ENCODE measurements at places on chromosomes 4 and X.
A peak's percentile ranks its signal among the peaks of the same experiment; 100 is the strongest.

DNA sequence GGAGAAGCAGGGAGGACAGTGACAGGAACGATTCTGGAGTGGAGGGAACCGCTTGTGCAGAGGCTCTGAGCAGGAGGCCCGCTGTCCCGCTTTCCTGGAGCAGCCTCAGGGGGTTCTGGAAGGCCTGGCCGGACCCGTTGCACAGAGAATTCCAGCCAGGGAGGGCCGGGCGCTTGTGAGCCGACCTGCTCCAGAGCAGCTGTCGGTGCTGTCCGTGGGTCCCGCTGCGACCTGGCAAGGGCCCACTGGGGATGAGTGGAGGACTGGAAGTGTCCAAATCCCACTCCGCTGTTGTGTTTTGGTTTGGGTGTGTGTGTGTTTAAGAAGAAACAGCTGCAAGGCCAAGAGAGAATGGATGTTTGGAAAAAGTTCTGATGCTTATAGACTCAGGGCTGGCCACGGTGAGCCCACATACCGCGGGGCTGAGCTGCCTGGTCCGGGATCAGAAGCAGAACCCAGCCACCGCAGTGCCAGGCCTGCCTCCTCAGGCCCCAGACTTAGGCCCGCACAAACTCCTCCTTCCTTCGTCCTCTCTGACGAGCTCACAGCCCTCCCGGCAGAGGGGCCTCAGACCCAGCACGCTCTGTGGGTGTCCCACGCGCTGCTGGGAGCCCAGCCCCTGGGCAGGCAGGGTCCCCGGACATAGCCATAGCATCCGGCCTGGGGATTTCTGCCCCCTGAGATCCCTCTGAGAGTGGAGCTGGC, 73.9 kb downstream of the HTRA3 start:
- H3K4me3 ChIP-seq = no peak overlapping the region
- peaks cover 4% of the 10 kb centered on the region for H3K27me3 ChIP-seq
- no peak for DNase-seq

DNA sequence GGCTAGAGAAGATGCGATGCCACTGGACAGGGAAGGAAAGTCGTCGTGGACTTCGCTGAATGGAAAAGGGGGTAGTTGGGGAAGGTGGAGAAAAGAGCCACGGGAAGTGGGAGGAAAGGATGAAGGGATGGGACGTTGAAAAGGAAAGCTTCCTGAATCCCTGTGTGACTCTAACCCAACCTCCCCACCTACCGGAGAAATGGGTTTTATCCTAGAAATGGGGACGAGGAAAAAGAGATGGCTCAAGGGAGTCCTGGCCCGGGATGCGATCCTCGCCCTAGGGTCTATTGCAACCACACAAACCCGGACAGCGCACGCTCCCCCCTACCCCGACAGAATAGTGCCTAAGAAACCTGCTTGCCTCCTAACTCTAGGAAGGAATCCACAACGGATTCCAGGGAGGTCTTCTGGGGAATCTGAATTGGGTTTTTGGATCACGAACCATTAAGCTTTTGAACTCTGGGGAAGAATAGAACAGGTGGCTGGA, 738 bp upstream of the TSPAN5 start:
- peak overlapping the region; percentile 79 for H3K4me3 ChIP-seq
- no peak for DNase-seq
- no peak overlapping the region for H3K27ac ChIP-seq

DNA sequence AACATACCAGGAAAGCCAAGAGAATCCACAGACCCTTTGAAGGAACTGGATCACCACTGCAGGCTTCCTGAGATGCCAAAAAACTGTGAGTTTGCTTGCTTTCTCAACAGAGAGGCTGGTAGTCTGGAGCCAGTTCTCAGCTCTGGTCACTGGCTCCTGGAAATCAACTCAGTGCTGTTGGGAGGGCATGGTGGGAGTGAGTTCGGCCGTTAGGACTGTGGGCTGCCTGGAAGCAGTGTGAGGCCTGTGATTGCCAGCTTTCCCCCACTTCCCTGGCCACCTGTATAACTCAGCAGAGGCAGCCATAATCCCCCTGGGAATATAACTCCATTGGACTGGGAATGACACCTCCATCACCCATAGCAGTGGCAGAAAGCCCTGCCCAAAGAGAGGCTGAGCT, 122.0 kb upstream of the FSTL5 start:
- H3K4me3 ChIP-seq = no peak overlapping the region
- no peaks in the 10 kb centered on the region for H3K36me3 ChIP-seq
- no peak overlapping the region for H3K27ac ChIP-seq
- no peaks in the 10 kb centered on the region for H3K27me3 ChIP-seq
- no peak for DNase-seq

- H3K4me3 ChIP-seq = no peak overlapping the region
- peaks cover 19% of the 10 kb centered on the region for H3K4me1 ChIP-seq
- H3K27ac ChIP-seq = no peak overlapping the region
Measured at GRCh38 chrX:150257353-150258175, 105.6 kb upstream of the MAMLD1 start.

DNA sequence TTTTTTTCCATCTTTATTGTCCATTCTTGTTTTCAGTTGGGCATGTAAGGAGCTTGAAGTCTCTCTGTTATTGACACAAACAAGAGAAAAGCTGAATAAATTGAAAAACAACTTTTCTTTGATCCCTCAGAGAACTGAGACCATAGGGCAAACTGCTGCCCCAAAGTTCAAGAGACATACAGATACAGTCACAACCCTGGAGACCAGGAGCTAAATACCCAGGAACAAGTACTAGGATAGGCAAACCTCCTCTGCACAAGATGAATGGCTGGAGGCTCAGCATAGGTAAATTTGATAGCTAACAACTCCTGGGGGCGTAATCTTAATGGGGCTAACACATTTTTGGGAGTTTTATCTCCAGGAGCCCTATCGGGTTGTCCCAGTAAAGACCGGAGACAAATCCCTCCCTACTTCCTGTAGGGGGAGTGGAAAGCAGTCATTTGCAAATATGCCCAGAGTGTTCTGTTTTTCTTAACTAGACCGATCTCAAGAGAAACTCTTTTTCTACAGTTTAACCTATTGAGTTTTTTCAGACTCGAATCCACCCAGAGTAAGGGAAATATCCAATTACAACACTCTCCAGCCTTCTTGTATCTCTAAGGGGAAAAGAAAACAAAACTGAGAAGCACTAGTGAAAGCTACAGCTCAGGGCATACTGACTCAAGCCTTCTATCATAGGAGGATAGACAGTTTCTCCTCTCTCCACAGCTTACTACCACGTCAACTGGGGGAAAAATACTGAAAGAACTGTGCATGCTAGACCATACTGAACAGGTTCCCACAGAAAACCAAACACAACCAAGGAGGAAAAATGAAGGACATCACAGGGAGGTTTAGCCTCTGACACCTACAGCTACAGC, 23.1 kb downstream of the MAGEA8 start:
- DNase-seq = peak; percentile 5
- peak overlapping the region; percentile 13 for H3K4me3 ChIP-seq
- H3K27me3 ChIP-seq = no peaks in the 10 kb centered on the region
- no peak overlapping the region for H3K27ac ChIP-seq

DNA sequence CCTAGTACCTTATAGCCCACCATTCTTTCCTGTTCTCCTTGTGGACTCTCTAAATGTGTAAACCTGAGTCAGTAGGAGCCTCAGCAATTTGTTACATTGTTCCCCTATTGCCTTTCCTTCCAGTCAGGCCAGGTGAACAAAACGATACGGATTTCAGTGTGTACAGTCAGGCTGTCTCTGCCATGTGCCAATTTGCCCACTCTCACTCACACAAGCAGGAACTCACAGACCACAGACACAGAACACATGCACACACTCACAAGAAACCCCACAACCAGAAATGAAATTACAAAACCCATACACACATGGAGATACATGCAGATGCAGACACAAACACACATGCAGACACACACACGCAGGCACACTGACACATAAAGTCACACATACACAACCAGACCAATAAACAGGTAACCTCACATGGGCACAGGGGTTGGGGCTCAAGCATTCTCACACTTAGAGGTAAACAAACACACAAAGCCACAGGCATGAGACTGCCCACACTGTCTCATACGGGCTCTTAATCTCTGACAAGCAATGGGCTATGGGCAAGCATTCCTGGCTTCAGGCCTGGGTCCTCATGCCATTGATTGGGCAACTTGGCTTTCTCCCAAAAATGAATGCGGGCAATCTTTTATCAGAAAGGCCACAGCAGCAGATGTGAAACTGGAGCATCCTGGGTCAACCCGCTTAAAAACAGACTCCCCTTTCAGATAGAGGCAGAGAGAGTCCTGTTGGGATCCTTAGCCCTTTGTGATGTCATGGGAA, 68.7 kb downstream of the NBDY start:
- H3K27ac ChIP-seq = peak overlapping the region; percentile 44
- H3K4me3 ChIP-seq = no peak overlapping the region
- peaks cover 57% of the 10 kb centered on the region for H3K4me1 ChIP-seq
- no peaks in the 10 kb centered on the region for H3K27me3 ChIP-seq
- H3K36me3 ChIP-seq = peaks cover 21% of the 10 kb centered on the region
- no peak for DNase-seq

DNA sequence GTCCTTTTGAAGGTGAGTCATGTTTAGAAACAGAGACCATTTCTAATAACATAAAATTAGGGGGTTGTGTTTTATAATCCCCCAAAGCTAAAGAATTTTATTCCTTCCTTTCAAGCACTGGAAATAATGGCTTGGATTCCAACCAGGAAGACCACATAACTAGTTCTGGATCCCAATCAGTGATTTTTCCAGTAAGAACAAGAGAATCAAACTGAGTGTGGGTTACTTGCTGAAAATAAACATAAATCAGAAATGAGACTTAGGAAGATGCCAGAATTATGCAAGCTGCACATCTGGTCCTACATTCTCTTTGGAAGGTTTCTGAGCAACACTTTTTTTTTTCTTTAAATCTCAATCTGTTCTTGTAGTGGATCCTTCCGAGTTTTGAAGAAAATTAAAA, 76.3 kb downstream of the SOWAHB start:
- no peak overlapping the region for H3K27ac ChIP-seq
- no peak overlapping the region for H3K4me3 ChIP-seq
- H3K36me3 ChIP-seq = no peaks in the 10 kb centered on the region
- DNase-seq = no peak
- H3K27me3 ChIP-seq = peaks cover 15% of the 10 kb centered on the region

- no peak for DNase-seq
- H3K27ac ChIP-seq = no peak overlapping the region
- no peaks in the 10 kb centered on the region for H3K36me3 ChIP-seq
- H3K27me3 ChIP-seq = no peaks in the 10 kb centered on the region
- H3K4me1 ChIP-seq = no peaks in the 10 kb centered on the region
- H3K4me3 ChIP-seq = no peak overlapping the region
Measured at GRCh38 chrX:3388457-3388856, 42.0 kb upstream of the MXRA5 start.

- H3K4me3 ChIP-seq = no peak overlapping the region
- H3K36me3 ChIP-seq = no peaks in the 10 kb centered on the region
- no peak for DNase-seq
- no peak overlapping the region for H3K27ac ChIP-seq
- H3K27me3 ChIP-seq = peaks cover 3% of the 10 kb centered on the region
Measured at GRCh38 chr4:87624698-87625097, 16.4 kb downstream of the DSPP start.

- peaks cover 40% of the 10 kb centered on the region for H3K4me1 ChIP-seq
- H3K27ac ChIP-seq = peak overlapping the region; percentile 87
- peak; percentile 79 for DNase-seq
- H3K27me3 ChIP-seq = no peaks in the 10 kb centered on the region
- H3K36me3 ChIP-seq = peaks cover 20% of the 10 kb centered on the region
- H3K4me3 ChIP-seq = peak overlapping the region; percentile 93
Measured at GRCh38 chrX:130170752-130171445, 863 bp upstream of the RAB33A start.

DNA sequence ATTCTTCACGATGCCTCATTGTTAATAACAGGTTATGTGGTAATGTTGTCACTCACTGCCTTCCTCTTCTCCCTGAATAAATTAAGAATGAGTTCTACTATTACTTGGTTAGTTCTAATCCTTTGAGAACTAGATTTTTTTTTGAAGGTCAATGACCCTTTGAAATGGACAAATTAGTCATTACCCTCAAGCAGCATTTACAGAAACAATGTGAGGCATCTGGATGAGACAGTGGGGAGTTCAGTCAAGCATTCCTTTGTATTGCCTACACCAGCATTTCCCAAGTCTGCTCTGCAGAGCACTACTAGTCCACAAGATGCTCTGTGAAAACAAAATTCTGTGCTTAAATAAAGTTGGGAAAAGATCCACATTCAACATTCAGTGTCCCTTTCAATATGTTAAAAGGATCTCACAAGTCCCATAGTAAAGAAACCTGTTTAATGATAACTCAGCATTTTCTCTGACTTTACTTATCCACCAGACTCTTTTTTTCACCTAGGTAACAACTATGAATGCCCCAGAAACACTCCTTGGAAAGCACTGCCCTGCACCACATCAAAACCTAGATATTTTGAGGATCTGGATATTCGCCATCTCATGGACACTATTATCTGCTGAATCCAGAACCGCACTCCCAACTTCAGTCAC, 60.6 kb downstream of the CHRDL1 start:
- H3K4me1 ChIP-seq = no peaks in the 10 kb centered on the region
- no peaks in the 10 kb centered on the region for H3K27me3 ChIP-seq
- H3K27ac ChIP-seq = no peak overlapping the region
- H3K4me3 ChIP-seq = no peak overlapping the region
- H3K36me3 ChIP-seq = no peaks in the 10 kb centered on the region

DNA sequence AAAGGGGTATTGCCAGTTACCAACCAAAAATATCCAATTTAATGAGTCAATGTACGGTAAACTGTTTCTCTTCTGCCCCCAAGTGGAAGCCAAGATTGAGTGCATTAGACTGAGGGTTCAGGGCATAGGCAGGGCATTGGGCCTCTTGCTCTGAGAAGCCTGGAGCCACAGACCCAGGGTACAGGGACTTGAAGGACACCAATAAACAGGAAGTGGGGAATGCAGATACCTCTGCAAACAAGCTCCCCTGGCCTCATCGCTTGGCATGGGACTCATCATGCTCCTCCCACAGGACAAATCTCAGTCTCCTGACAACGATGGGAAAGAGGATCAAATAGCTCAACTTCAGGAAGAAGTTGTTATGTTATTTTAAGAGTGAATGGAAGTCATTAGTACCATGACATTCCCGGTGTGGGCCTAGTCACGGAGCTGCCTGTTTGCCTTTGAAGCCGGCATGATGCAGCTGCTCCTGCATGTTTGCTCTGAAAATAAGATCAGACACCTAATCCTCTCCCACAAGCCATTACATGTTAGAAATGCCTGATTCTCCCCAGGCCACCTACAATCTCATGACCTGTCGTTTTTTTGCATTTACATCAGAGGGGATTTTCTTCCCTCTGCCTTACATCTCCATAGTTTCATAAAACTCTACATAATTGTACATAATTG, 224.2 kb downstream of the RCHY1 start:
- no peaks in the 10 kb centered on the region for H3K27me3 ChIP-seq
- no peak overlapping the region for H3K27ac ChIP-seq
- H3K4me3 ChIP-seq = no peak overlapping the region
- DNase-seq = no peak

DNA sequence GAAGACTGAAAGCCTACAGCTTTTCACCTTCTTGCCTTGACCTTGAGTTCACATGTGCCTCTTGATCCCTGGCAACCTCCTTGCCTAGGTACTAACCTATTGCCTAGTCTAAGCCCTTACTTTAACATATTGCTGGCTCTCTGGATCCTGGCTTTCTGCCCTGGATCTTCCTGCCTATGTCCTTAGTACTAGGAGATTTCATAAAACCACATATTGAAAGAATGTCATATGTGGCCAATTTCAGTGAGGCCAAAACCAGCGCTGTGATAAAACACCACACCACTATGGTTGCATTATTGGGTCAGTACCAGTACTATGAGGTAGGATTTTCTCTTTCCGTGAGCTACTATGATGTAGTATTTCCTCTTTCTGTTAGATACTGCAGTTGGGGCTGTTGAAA, 80.4 kb downstream of the CT47B1 start:
- no peaks in the 10 kb centered on the region for H3K27me3 ChIP-seq
- H3K36me3 ChIP-seq = no peaks in the 10 kb centered on the region
- H3K4me1 ChIP-seq = peaks cover 43% of the 10 kb centered on the region
- H3K4me3 ChIP-seq = no peak overlapping the region
- H3K27ac ChIP-seq = no peak overlapping the region
- no peak for DNase-seq

Data from activated naive CD4-positive, alpha-beta T cell treated with anti-CD3 and anti-CD28 coated beads, Interleukin-2, amount 10 ng/mL, durations not matched to agents 7 days and 5 days (primary cell).